Activated T-helper 17 cell treated with anti-CD3 and anti-CD28 coated beads, Interleukin-2, amount 50 U/mL, for 72 hours (primary cell): ENCODE measurements at places on chromosomes 13 and 19.

- no peak for ATAC-seq
Observed at GRCh38 chr13:79442221-79442620, 36.2 kb upstream of the RBM26 start.

DNA sequence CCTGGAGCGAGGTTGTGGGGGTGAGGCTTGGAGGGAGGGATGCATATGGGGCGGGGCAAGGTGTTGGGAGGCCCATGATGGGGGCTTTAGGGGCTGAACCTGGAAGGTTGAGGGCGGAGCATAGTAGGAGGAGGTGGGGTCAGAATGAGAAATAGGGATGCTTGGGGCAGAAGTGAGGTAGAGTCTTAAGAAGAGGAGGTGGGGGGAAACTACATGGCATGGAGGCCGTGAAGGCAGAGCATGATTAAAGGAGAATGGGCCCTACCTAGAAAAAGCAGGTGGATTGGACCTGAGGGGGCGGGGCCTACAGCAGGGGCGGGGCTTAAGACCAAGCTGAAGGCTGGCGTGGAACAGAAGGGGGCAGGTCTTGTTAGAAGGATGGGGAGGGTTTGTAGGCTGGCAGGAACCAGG lies 799 bp downstream of the NR1H2 start:
- peak; percentile 9 for ATAC-seq

DNA sequence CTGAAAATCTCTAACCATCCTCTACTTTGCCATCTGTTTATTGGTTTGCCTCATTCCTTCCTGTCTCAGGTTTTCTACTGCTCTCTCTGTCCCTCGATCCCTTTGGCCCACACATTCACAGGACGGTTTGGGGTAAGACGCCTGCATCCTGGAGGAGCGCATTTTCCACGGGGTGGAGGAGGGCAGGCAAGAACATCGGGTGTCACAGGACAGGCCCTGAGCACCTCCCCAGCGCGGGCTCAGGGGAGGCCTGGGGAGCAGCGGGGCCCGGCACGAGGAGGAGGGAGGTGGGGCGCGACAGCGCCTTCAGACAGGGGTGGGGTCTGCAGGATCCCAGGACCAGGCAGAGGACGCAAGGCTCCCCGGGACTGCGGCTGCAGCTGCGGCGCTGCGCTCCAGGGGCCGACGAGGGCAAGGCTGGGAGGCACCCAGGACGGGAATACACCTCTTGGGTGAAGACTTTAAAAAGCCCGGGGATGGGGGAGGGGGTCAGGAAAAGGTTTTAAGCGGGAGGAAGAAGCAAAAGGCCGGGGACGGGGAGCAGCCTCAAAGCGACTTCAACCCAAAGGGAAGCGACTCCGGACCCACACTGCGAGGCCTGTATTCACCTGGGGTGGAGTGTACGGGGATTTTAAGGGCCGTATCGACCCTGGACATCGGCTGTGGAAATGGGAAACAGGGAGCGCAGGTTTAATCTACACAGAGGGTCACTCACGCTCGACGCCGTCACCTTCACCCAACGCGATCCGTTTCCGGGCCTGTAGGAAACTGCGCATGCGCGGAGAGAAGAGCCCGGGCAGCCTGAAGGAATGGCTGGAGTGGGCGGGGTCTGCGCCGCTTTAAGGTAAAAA lies at the start of gene ZNF415:
Gene ZNF415, minus strand, starts transcription at position 770 of the 851 bp plus-strand sequence. CDS start 10,234 bp downstream, outside the sequence.
- peak; percentile 81 for ATAC-seq

DNA sequence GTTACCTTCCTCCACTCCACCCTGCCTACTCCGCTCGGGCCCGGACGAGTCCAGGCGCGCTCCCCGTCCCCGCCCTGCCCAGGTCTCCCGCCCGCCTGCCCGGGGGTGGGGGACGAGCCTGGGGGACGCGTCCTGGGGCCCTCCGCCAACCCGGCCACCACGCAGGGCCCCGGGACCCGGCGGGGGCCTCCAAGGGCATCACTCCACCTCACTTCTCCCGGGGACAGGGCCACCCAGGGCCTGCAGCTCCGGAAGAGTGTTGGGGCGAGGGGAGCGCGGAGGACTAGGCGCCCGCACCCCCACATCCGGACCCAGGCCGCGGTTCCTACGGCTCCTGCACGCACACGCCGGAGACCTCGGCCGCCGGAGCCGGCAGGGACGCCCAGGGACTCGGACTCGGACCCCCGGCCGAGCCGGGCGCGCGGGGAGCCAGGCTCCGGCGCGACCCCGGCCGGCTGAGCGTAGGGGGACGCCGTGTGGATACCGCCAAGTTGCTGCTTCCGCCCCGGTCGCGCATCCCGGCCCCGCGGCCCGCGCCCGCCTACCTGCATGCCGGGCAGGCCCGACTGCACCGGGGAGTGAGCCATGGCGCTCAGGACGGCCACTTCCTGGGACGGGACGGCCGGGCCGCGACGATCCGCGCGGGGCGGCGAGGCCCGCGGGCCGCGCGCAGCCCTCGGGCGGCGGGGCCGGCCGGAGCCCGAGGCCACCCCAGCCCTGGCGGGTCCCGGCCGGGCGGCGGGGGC lies 534 bp downstream of the STK24 start:
- ATAC-seq = peak; percentile 19

GRCh38 chr19:8702350-8702749 lies 3.8 kb upstream of the ACTL9 start:
- peak; percentile 94 for ATAC-seq

DNA sequence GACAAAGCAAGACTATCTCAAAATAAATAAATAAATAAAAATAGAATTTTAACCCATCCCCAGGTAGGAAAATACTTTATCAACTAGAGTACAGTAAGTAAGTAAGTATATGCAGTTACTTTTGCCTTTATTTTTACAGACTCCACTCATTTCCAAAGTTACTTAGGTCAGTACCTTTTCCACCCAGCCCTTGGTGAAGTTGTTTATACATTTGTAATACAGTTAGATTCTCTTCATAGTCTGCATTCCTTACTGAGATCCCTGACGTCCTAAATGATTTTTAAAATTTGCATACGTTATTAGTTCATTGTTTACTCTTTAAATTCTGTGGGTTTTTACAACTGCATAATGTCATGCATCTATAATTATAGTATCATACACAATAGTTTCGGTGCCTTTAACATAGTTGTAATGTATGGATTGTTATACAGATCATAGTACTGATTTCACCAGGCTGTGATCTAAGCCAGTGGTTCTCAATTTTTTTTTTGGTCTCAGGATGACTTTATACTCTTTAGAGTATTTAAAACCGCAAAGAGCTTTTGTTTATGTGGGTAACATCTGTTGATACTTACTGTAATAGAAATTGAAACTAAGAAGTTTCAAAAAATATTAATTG lies 10.4 kb downstream of the SETDB2 start:
- ATAC-seq = peak; percentile 95

- ATAC-seq = peak; percentile 79
Observed at GRCh38 chr13:51385114-51385513, 45.6 kb downstream of the SERPINE3 start.

DNA sequence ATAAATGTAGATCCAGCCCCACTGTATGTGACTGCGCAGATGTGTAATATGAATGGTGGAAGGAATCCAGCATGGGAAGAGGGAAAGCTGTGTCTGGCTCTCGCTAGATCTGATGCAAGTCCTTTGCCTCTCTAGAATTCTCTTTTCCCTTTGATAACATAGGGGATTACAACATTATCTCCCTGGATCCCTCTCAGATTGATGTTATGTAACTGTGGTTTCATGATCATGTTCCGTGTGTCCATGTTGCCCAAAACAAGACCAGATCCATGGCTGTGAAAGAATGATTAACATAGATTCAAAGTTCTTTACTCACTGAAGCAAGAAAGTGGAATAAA lies 184.0 kb upstream of the UBL3 start:
- ATAC-seq = no peak

- ATAC-seq = no peak
Observed at GRCh38 chr13:34721631-34722595, 220.2 kb upstream of the NBEA start.

- ATAC-seq = no peak
Observed at GRCh38 chr13:34731486-34731885, 210.6 kb upstream of the NBEA start.

DNA sequence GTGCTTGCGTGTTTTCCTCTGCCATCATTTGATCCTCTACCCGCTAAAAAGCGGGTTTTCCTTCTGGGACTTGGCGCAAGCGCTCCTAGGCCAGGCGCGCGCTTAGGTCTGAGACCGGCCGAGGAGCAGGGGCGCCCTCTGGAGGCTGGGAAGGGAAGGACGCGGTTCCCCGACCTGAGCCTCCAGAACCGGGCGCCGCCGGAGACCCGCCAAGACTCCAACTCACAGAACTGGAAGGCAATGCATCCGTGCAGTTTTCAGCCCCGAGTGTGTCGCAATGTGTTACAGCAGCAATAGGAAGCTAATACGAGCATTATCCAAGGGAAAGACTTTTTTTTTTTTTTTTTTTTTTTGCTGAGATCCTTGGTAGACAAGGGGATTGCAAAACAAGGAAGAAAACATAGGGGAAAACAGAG lies 190.9 kb downstream of the COL4A1 start:
- ATAC-seq = peak; percentile 57

DNA sequence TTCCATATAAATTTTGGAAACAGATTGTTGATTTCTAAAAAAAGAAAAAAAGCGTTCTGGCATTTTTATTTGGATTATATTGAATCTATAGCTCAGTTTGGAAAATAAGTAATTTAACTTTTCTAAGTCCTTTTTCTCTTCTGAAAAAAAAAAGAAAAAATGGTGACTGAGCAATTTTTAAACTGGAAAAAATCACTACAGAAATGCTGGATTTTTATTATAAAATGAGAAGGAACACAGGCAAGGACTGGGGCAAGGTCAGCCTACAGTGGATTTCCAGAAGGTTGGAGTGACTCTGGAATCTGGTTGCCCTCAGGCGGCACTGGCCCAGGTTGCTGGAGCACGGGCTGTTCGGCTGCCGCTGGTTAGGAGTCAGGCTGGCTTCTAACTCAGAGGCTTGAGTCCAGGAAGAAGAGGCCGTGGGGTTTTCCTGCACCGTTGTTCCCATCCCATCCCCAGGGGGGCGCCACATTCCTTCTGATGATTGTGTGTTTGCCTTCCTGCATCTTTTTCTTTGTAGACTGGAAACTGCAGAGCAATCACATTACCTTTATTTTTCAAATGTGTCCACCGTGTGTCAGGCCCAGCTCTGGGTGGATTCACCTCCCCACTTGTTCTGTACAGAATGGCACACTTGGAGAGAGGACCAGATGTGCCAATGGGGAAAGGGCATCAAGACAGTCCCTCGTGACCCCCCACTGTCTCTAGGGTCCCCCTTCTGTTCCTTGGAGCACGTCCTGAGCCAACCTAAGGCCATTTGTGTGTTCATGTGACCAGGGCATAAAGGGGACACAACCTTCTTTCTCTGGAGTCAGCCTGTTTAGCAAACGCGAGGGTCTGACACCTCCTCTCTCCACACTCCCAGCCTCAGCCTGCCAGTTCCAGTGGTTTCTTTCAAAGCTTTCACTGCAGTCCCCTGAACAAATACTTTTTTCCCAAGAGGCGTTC lies 44.5 kb upstream of the GTF3A start:
- peak; percentile 69 for ATAC-seq

GRCh38 chr13:77521194-77521593 lies 14.3 kb upstream of the SCEL start:
- ATAC-seq = no peak

DNA sequence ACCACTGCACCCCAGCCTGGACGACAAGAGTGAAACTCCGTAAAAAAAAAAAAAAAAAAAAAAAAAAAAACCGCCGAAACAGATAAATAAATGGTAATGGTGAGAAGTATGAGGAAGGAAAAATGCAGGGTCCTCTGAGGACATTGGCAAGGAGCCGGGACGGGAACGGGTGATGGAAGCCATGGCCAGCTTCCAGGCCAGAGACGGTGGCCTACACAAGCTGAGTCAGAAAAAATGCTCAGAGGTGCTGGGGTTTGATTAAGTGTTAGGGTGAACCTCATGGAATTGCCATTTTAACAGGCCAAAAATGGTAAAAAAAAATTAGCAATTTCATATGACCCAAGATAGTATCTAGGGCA lies 866 bp upstream of the ZSWIM4 start:
- ATAC-seq = no peak

DNA sequence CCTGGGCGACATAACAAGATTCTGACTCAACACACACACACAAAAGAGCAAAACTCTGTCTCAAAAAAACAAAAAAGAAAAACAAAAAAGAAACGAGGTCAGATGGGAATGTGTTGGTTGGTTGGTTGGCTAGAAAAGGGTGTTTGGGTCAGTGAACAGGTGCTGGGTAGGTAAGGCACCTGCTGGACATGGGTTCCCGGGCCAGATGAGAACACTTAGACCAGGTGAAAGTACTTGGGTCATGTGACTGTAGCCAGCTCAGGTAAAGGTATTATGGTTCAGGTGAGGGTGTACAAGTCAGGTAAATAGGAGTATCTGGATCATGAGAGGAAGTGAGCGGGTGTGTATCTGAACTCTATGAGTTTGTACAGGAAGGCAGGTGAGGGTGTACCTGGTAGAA lies 14.5 kb upstream of the ZNF414 start:
- no peak for ATAC-seq

DNA sequence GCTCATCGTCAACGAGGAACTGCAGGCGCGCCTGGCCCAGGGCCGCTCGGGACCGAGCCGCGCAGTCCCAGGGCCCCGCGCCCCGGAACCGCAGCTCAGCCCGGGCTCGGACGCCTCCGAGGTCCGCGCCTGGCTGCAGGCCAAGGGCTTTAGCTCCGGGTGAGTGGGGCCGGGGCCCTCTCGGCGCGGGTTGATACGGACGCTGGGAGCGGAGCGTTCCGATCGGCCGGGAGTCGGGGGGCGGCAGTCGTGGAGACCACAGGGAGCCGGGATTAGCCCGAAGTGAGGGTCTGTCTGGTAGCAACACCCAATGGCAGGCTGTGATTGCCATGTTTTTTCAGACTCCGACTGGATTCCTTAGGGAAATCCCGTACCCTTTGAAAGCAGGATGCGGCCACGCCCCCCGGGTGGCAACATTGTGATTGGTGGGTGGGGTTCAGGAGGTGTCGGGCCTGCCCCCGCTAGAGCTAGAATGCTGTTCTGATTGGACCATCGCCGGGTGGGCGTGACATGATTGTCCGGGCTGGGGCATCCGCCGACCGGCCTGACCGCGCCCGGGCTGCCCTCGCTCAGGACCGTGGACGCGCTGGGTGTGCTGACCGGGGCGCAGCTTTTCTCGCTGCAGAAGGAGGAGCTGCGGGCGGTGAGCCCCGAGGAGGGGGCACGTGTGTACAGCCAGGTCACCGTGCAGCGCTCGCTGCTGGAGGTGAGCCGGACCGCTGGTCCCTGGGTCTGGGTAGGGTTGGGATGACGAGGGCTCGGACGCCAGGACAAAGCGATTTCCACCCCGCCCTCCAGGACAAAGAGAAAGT lies 11.3 kb downstream of the EPS8L1 start:
- ATAC-seq = peak; percentile 66

DNA sequence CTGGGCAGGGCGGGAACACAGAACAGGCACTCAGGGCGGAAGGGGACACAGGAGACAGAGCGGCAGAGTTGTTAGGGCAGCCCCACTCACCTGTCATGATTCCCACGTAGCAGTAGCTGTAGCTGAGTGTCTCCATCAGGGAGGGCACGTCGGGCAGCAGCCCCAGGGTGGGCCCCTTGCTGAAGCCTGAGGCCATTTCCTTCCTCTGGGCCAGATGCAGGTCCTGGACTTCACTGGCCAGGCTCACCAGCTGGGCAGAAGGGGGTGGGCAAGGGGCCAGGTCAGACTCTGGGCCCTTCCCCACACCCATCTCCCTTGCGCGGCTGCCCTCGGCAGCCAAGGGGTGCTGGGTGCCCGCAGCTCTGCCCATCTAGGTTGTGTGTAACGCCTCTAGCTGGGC lies 5.9 kb downstream of the MBOAT7 start:
- ATAC-seq = no peak
